Foreskin keratinocyte (primary cell): ENCODE measurements at places on chromosomes 3 and 15.
A peak's percentile ranks its signal among the peaks of the same experiment; 100 is the strongest.

- no peak for DNase-seq
These were observed 209.2 kb upstream of the ZPLD1 start for GRCh38 chr3:102225407-102226132.

DNA sequence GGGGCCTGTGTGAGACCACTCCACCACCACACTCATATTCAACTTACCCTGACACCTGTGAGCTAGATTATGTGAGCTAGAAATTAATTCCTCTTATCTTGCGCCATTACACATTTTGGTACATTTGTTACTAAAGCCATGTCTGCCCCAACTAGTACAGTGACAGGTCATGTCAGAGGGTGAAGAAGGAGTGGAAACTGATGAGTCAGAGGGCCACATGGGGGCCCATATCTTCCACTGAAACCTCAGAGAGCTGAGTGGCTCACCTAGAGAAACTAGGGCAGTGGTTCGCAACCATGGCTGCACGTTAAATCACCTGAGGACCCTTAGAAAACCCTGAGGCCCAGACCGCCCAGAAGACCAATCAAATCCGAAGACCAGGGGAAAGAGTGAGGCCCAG is 15.7 kb upstream of the MEF2A start:
- DNase-seq: no peak

DNA sequence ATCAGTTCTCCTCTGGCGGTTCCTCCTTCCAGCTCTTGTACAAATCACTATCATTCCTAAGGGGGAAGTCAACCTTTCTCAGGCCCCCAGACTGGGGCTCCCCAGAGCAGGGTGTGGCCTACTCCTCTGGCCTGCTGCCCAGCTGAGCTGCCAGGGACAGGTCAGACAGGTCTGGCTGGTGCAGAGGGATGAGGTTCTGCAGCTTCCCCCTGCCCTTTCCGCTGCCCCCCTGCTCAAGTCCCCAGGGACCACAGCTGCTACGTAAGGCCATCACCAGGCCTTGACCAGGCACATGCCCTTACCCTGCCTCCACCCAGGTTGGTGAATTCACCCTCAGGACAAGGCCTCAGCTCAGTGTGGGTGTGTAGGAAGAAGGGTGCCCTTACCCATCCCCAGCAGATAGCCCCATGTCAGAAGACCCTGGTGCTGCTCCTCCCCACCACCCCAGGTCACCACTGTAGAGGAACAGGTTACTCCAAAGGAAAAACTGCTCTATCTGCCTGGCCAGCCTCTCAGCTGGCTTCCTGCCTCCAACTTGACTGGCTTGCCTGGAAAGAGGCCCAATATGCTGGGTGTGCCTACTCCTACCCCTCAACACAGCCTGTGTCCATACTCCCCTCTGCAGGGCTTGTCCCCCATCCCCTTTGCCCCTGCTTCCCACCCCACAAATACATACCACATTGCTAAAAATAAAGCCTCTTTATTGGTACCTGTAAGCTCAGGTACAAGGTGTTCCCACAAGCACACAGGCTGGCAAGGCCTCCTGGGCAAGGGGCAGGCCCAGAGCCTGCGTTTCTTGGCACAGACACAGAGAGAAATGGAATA is 12.0 kb downstream of the CSRNP1 start:
- DNase-seq: peak; percentile 76

DNA sequence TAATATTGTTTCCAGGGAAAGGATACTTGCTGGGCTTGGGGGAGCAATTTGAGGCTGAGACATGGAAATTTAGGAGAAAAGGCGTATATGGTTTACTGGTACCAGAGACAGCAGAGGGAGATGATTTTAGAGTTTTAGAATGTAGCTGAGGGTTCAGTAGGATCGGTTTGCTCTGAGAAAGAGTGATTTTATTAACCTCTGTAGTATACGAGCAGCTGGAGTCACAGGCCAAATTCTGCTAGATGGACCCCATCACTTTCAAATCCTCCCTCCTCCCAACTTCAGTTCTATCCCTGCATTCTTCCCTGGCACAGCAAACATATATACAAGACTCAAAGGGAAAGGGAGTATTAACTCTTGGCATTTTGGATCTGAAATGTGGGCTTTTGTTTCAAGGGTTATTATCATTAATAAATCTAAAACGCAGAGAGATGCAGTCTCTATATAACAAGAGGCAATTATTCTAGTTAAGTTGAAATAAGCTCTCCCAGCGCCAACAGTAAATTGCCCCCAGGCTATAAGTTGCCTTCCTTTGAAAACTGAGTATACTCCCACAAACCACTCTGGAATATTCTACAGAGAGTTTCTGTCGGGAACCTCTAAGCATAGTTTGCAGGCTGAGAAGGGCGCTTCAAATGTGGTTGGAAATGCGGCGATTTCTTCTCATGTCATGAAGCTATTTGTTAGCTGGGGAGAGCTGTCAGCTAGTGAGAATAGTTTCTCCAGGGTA is 5.4 kb downstream of the CRABP1 start:
- DNase-seq: no peak

- DNase-seq: peak; percentile 17
These were observed 703 bp downstream of the PEAK1 start for GRCh38 chr15:77418966-77419835.

- DNase-seq: peak; percentile 90
These were observed 37.1 kb downstream of the SLCO3A1 start for GRCh38 chr15:91890614-91891013.

- no peak for DNase-seq
These were observed 131.0 kb upstream of the TOPAZ1 start for GRCh38 chr3:44110648-44111047.

DNA sequence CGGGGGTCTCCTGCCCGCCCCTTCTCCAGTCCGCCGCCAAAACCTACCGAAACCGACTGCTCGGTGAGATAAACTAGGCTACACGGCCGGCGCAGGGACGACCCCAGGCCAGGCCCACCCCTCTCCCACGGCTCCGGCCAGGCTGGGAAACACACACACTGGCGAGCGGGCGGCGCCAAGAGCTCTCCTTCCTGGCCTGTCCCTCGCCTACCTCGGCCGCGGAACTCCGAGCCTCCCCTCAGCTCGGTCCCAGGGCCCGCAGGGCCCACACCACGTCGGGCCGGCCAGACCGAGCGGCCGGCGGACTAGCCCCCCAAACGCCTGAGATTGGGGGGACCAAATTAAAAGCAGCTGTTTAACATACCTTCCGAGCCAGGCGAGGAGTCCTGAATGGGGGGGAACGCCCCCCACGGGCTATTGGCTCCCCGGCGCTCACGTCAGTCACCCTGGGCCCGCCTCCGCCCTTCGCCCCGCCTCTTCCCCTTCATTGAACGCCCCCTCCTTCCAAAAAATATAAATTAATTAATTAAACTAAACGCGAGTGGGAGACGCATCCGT is 4.0 kb upstream of the SIN3A start:
- DNase-seq: peak; percentile 76

- no peak for DNase-seq
These were observed 263.0 kb downstream of the EBLN2 start for GRCh38 chr3:73324203-73325155.

- DNase-seq: no peak
These were observed 4.4 kb downstream of the ADAMTS17 start for GRCh38 chr15:100337096-100338044.

DNA sequence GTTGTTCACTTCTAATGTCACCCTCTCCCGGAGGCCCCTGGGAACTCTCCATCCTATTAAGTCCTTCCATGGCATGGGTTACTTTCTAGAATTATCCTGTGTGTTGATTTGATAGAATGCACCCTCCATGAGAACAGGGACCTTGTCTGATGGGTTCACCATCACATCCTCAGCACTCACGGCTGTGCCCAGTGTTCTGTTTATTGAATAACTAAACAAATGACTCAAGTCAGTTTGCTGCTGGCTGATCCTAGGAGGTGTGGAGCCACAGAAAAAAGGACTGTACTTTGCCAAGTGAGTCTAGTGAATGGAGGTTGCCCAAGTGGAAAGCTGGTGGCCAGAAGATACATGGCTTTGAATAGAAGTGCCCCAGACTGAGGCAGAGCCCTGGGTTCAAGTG is 48.5 kb upstream of the RAB6B start:
- DNase-seq: no peak

GRCh38 chr3:69072928-69073327 is 7.2 kb downstream of the UBA3 start:
- DNase-seq: no peak

GRCh38 chr3:8749316-8749715 is 15.7 kb downstream of the CAV3 start:
- no peak for DNase-seq

- no peak for DNase-seq
These were observed 126.7 kb downstream of the MYLK start for GRCh38 chr3:123757281-123757940.

DNA sequence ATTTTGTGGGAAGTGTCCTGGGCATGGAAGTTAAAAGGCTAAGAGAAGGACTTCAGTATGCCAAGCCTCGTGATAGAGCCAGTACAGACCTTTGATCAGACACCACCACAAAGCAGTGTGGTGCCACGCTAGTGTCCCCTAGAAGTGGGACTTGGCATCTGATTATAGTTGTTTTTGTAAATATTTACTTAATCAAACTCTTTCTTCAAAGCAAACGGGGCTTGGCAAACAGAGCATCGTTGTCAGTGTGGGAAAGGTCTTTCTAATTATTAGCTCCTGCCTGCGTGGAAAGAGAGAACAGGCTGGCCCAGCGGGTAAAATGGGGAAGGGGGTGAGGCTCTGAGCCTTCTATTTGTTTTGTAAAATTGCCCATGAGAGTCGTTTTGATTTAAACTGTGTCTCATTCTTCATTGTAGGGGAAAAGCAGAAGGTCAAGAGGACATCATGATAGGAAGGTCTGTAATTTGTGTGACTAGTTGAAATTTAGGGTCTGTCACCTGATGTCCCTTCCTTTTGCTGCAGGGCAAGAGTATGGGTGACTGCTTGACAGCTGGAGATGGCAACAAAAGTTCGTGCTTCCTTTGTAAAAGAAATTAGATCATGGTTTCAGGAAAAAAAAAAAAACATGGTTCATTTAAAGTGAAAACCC is 105.0 kb downstream of the IQCH start:
- no peak for DNase-seq

- peak; percentile 65 for DNase-seq
These were observed 15.6 kb downstream of the TMEM158 start for GRCh38 chr3:45210308-45211041.

DNA sequence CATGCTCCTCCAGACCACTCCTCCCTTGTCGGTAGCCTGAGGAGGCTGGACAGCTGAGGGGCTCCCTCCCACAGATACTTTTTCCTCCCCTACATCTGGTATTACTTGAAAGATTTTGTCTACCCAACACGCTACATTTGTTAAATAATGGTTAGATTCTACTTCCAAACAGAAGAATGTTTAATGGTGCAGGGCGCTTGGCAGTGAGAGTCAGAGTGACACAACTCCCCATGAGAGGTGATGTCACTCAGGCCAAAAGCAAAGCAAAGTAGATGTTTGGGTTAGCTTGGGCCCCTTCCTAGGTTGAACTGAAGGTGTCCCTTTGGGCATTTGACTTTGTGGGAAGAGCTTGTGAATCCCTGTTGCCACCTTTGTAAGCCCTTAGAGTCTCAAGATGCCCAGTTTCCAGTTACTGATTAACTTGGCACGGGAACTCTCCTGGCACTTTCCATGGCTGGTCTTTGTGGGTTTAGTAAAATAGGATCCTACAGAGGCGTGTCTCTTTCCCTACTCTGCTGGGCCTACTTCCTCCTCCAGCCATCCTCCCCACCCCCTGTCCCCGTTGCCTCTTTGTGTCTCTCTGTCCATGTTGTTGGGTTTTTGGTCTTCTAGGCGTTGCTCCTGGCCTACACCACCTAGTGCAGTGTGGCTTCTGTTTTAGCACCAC is 5.6 kb downstream of the LIMD1 start:
- DNase-seq: no peak

GRCh38 chr3:139113231-139113992 is 68.7 kb upstream of the PRR23C start:
- DNase-seq: no peak

DNA sequence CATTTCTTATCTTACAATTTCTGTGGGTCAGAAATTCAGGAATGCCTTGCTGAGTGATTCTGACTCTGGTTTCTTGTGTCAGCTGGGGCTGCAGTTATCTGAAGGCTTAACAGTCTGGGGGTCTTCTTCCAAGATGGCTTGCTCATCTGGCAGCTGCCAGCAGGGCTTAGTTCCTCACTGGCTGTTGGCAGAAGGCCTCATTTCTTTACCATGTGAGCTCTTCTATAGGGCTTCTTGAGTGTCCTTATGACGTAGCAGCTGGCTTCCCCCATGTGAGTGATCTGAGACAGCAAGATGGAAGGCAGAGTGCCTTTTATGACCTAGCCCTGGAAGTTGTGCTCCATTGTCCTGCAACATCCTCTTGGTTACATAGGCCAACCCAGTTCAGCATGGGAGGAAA is 82.0 kb upstream of the PDZRN3 start:
- DNase-seq: no peak

DNA sequence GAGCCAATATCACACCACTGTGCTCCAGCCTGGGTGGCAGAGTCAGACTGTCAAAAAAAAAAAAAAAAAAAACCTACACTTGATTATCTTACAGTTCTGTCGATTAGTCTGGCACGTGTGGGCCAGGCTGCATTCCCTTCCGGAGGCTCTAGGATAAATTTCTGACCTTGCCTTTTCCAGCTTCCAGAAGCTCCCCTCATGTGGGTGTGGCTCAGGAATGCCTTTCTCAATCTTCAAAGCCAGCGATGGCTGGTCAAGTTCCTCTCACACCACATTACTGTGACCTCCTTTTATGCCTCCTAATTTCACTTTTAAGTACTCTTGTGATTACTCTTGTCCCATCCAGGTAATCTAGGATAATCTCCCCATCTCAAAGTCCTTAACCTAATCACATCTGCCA is 58.2 kb upstream of the DUT start:
- DNase-seq: no peak

DNA sequence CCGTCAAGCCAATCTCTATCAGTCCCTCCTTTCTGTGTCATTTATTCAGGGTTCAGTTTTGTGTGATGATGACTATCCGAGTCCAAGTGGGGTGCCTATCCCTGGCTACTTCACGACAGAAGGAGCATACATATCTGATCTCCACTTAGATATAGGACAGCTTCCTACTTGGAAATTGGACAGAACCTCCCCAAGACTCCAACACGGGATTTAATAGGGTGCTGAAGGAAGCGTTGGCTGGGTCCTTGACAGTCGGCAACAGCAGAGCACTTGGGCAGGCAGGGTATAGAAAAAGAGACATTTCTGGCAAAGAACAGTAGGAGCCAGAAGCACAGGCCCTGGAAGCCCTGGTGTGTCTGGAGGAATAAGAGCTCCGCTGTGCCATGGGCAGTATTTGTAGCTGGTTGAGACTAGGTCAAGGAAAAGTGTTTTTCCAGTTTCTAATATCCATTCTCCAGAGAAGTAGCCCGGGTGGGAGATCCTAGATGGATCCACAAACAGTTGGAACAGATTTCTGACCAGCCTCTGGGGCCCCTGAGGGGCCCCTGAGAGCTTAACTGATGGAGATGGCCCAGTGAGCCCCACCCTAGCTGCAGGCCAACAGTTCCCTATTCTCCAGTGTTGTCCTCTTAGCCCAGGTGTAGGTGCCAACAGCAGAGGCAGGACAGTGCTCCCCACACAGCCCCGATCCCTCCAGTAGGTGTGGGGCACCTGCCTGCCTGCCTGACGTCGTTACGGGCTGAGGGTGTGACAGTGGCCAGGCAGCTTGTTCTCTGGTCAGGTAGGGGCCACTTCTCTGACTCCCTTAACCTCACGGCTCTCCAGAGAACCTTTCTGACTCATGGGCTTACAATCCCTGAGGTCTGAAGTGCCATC is 130.8 kb downstream of the CHCHD6 start:
- no peak for DNase-seq

- DNase-seq: no peak
These were observed 100.5 kb upstream of the RGMA start for GRCh38 chr15:93189561-93189960.
